ENCODE measurements at places on chromosomes 11 and 22. TPM values are rescaled to one million over a fixed set of nuclear protein-coding genes. Genes with fewer than 3 reads are reported as not detected.

The FAM89B gene
- total RNA-seq: 11.8 TPM

The SCO2 gene
- 4.1 TPM for total RNA-seq

The JAML gene
- not detected for total RNA-seq

The CRYBA4 gene
- total RNA-seq: not detected

The BRSK2 gene
- 0.99 TPM for total RNA-seq

The NXPE1 gene
- not detected for total RNA-seq

The IFITM10 gene
- 0.58 TPM for total RNA-seq

The RASGRP2 gene
- total RNA-seq: 0.50 TPM

The XKR3 gene
- total RNA-seq: under 0.01 TPM

The C22orf15 gene
- 3.1 TPM for total RNA-seq

The MS4A15 gene
- total RNA-seq: not detected

The CBLIF gene
- total RNA-seq: not detected

The TYR gene
- total RNA-seq: not detected

The POU2AF2 gene
- not detected for total RNA-seq

The MISFA gene
- 0.58 TPM for total RNA-seq

The OR56A4 gene
- not detected for total RNA-seq

The PELI3 gene
- total RNA-seq: 28.0 TPM

The VWCE gene
- 8.4 TPM for total RNA-seq

The SGSM1 gene
- total RNA-seq: not detected

The MS4A7 gene
- not detected for total RNA-seq

The ROBO4 gene
- 1.3 TPM for total RNA-seq

The TUBA8 gene
- not detected for total RNA-seq

The SLC6A5 gene
- total RNA-seq: under 0.01 TPM

The AMOTL1 gene
- total RNA-seq: 30.4 TPM

The POLD4 gene
- total RNA-seq: 25.6 TPM

The SPI1 gene
- not detected for total RNA-seq

The SCGB1A1 gene
- not detected for total RNA-seq
